Panc1 (cell line): ENCODE measurements at places on chromosomes 5 and 9.

DNA sequence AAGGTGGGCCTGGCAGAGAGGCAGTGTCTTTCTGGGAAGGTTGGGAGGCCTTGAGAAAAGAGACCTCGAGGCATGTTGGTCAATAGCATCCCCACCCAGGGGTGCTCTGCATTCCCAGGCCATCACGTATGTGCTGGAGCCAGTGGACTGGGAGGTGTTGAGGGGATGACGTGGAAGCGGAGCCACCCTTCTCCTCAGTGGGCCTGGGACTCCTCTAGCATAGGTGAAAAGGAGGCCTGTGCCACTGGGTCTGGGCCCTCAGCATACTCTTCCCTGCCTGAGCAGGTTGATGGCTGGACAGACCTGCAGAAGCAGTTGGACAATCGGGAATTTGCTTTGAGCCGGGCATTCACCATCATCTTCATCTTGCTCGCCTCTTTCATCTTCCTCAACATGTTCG lies 25.5 kb downstream of the PITX1 start:
- DNase-seq = no peak

DNA sequence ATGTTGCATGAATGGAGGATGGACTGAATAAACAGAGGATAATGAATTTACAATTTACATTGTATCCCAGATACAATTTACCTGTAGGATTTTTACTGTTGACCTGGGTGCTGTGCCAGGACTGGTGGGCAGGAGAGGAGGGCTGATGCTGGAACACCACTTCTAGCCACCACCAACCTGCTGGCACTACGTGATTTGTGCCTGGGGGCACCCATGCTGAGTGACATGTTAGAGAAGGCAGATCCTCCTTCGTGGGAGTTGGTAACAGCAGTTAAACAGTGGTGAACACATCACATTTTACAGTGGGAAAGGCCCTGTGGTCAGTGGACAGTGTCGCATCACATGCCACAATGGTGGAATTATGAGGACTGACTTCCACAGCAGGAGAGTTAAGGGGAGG lies 3.0 kb upstream of the ANKRD34B start:
- no peak for DNase-seq

GRCh38 chr5:4862500-4862899 lies 277.6 kb upstream of the ADAMTS16 start:
- peak; percentile 48 for DNase-seq

DNA sequence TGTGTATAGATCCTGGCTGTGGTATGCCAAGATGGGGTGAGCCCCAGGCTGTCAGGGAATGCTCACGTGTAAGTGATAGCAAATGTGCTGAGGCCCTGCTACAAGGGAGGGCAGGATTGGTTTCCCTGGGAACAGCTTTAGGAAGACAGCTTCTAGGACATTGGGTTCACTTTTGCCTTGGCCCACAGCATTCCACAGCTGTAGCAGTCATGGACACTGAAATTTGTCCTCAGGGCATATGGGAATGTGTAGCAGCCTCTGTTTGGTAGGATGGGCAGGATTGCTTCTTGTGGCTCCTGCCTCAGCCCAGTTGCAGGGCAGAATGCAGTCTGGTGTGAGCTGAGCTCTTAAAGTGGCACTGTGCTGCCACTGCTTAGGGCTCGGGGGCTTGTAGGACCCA lies 1061.7 kb upstream of the WWC1 start:
- no peak for DNase-seq

GRCh38 chr5:178496642-178497041 lies 93.6 kb downstream of the COL23A1 start:
- no peak for DNase-seq

DNA sequence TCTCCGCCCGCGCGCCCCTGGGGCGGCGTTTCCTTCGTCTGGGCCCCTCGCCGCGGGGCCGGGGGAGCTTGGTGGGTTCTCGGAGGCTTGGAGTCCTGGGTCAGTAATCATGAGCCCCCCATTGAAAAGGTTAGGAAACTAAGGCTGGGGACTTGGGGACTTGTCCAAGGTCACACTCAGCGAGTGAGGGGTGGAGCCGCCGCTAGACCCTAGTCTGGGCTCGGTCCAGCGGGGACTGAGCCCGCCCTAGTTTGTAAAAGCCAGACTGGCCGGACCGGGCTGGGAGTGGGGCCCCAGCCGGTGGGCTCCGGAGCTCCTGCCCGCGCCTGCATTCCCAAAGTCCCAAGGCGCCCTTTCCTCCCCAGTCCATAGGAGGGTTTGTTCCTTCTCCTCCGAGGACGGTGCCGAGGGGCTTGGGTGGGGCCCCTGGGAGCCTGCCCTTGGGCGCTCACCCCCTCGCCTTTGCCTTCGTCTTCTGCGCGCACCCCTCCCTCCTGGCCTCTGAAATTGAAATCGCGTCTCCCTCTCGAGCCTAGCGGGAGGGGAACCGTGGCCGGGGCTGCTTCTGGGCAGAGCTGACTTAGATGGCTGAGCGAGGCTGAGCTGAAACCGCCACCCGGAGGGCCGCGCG lies 995 bp downstream of the OLFM1 start:
- DNase-seq = no peak

- DNase-seq = no peak
These were observed 40.1 kb downstream of the TRIP13 start for GRCh38 chr5:932628-933250.

GRCh38 chr9:90169490-90169889 lies 473.1 kb downstream of the DIRAS2 start:
- DNase-seq = no peak

- DNase-seq = no peak
These were observed 146.5 kb downstream of the CACNA1B start for GRCh38 chr9:138024131-138024530.

- DNase-seq = no peak
These were observed 1.1 kb downstream of the UGCG start for GRCh38 chr9:111897601-111898137.

GRCh38 chr5:37055383-37055990 lies 178.9 kb downstream of the NIPBL start:
- no peak for DNase-seq

DNA sequence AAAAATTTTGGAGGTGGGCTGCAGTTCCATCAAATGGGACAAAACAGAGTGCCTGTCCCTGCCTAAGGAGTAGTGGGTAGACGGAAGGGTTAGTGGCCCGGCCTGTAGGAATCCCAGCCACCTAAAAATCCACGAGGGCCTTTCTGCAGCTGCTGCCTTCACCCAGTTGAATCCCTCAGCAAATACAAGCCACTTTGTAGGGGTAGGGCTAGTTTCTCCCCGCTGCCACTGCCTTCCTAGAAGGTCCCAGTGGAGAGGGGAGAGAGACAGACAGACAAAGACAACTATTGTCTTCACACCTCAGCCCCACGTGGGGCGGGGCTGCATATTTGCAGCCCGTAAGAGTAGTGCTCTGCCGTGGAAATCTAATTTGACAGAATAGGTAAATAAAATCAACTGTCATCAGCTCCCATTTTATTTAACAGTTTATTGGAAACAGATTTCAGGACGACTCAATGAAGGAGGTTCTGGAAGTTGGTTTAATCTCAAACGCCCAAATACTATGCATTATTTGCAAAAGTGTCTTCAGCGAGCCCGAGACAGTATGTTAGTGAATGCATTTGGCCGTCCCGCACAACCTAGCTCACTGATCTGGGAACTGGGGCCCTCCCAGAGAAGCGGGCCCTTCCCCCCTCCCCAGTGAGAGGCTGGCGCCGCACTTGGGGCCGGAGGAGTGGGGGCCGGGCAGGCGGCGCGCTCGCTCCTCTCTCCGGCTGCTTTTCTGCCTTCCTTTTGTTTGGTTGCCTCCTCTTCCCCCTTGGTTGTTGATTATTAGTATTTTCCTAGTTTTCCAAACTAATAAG lies 67.6 kb upstream of the TBCA start:
- no peak for DNase-seq

DNA sequence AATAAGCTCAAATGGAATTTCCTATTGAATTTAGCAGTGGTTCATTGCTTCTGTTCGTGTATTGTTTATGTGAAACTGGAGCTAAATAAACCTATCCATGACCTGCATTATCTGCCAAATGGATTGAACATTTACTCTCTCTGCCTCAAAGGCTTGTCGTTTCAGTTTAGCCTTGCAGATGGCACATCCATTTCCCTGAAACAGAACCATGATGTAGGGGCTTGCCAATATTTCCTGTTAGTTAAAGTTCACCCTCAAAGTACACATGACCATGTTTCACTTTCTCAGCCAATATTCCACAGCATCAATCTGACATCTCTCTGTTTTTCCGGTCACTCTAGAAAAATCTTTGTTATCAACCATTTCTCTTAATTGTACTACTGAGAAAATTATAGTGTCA lies 545.3 kb downstream of the TAF11L14 start:
- no peak for DNase-seq

DNA sequence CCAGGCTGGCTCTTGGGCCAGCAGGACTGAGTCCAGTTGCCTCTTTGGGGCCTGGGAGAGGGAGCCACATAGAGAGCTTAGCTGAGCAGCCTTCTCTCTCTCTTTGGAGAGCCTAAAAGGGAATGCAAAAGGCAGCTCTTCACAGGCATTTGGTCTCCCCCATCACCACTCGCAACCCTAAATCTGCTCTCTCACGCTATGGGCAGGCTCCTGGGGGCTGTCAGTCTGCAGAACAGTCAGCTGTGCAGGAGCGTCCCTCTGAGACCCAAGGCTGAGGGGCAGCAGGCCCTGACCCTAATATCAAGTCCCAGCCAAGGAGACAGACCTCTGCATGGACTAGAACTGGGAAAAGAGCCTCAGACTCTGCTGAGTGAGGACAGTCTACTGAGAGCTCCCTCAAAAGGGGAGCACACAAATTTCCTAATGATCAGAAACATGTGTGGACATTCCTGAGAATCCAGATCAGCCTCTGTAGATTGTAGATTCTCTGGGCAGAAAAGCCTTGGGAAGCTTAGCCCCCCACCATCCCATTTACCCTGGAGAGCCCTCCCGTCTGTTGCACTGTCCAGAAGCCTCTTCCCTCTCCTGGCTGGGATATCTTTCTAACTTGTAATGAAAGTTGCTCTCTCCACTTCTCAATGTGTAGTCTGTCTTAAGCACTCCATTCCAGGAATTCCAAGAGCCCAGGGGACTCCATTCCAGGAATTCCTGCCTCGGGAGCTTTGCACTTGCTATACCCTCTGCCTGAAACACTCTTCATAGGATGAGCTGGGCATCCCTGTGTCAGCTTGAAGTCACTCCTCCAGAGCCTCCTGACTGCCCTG lies 79.4 kb downstream of the FAM114A2 start:
- no peak for DNase-seq

- no peak for DNase-seq
These were observed 62.4 kb upstream of the COL15A1 start for GRCh38 chr9:98881356-98881755.

DNA sequence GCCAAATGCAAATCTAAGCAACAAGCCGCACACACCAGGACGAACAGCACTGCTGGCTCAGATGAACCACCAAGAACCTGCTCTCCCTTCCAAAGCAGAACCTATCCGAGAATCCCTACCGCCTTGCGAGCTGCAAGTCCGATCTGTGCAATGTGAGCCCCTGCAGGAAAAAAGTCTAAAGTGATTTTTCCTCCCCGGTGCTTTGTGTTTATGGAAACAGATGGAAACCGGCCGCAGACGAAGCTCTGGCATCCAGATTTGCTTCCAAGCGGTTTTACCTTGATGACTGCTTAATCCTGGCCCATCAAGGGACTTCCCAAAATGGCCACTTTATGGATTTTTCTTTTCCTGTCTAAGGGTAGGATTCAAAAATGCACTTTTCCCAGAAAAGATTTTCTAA lies 112.5 kb downstream of the VAV2 start:
- no peak for DNase-seq

DNA sequence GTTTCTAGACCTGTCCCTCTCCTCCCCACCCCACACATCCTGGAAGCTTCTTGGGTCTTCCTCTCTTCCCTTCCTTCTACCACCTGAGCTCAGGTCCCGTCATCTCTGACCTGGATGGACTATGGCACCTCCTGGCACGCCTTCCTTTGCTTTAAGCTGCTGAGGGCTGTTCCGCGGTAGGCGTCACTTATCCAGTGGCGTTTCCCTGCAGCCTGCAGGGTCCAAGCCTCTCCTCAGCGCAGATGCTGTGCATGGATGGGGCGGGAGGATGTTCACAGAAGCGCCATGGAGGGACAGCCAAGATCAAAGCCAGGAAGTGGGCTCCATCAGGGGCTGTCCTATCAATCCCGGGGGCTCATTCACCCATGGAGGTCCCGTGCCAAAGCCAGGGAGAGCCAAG lies 23.8 kb upstream of the CNOT6 start:
- DNase-seq = no peak

DNA sequence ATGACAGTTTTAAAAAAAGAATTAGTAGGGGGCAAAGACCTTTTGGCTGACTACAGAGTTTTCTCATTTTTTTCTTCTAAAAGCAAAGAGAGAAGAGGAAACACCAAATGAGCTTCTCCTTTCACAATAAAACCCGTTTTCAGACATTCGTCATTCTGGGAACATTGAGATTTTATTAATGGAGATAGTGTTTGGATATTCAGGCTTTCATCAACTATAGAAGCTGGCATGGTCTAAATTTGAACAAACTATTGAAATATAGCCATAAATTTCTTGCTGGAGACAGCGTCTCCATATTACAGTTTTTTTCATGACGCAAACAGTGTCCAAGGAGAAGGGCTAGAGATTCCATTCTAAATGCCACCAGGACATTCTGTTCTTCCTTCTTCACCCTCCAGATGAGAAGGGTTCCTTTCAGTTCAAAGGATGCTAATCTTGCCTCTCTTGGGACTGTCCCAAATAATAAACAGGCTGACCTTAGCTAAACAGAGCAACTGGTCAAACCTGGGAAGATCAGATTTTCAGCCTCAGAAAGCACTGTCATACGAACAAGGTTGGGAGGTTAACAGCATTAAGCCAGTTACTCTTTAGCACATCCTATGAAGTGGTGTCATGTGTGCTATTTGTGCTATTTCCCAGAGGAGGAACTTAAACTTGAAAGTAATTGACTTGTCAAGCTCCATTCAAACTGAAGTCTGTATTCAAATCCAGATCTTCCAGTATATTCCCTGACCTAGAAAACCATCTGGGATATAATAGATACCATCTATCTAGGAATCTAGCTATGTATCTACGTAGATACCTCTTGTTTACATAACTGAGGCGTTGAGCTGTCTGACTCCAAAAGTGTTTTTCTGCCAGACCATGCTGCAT lies 125.6 kb downstream of the LPAR1 start:
- no peak for DNase-seq

- DNase-seq = no peak
These were observed 13.0 kb upstream of the CYFIP2 start for GRCh38 chr5:157252711-157253465.

DNA sequence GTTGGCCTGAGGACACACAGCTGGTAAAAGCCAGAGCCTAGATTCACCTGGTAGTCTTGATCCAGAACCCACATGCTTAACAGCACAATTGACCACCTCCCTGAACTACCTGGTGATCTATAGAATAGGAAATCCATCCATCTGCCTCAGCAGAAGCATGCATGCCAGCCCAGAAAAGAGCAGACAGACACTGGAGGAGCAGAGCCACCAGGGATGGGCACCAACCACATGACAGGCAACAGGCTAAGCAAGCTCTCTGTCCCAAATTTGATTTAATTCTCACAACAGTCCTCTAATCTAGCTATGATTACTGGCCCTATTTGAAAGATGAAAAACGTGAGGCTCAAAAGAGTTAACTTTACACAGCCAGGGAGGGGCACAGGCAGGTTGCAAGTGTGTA lies 208.1 kb downstream of the SPOCK1 start:
- no peak for DNase-seq
